B cell (primary cell): ENCODE measurements at places on chromosomes 6 and 20.

DNA sequence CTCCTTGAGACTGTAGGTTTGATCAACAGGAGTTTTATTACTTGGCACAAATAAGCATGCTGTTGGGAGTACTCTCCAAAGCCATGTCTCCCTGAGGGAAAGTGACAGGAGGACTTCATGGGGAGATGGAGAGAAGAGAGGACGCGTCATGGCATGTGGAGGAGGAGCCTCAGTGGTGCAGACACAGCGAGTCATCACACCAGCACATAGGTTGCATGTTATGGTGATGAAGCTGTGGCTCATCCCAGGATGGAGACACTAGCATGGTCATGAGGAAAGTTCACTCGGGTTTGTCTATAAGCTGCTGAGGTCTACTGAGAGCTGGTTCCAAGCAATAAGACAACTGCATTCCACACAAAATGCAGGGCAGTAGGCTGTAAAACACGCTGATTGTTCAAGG is 13.2 kb upstream of the SSTR4 start:
- DNase-seq, result no peak

GRCh38 chr6:162123797-162124196 is 603.8 kb downstream of the PRKN start:
- DNase-seq, result no peak

- DNase-seq, result peak; percentile 65
Measured at GRCh38 chr6:168884646-168885086, 369.0 kb downstream of the THBS2 start.

DNA sequence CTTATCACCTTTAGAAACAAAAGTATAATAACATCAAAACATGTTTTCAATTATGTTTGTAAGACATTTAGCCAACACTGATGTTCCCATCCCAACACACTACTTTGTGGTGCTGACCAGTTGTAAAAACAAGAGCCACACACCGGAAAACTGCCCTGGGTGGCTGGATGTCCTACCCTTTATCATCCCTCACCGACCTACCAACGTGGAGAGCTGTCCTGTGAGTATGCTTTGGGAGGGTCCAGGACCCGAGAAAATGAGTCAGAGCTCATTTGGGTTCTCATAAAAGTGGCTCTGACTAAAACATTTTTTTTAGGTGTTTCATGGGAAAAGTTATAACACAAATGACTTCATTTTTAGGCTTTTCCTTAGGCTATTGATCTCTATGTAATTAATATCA is 29.3 kb upstream of the CTAGE9 start:
- DNase-seq, result no peak

- no peak for DNase-seq
Measured at GRCh38 chr6:45054610-45055009, 273.5 kb upstream of the RUNX2 start.

- no peak for DNase-seq
Measured at GRCh38 chr6:54493138-54493537, 184.9 kb downstream of the TINAG start.

DNA sequence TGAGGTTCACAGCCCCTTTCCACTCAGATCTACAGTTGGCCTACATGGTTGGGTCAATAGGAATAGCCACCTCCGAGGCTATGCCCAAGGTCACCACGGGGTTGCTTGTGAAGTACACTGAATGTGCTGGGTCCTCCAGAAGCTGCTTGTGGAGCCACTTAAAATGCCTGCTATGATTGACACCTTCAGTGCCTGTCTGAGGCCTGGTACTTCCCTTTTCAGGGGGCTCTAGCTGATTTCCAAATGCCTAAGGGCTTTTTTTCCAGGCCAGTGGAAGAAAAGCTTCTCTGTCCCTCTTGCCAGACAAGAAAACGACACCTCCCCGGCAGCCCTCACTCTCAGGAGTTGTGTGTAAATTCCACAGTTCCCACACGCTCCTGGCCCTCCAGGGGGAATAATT is 6.3 kb upstream of the NXT1 start:
- no peak for DNase-seq

- peak; percentile 57 for DNase-seq
Measured at GRCh38 chr20:51402201-51402600, 140.3 kb downstream of the NFATC2 start.

DNA sequence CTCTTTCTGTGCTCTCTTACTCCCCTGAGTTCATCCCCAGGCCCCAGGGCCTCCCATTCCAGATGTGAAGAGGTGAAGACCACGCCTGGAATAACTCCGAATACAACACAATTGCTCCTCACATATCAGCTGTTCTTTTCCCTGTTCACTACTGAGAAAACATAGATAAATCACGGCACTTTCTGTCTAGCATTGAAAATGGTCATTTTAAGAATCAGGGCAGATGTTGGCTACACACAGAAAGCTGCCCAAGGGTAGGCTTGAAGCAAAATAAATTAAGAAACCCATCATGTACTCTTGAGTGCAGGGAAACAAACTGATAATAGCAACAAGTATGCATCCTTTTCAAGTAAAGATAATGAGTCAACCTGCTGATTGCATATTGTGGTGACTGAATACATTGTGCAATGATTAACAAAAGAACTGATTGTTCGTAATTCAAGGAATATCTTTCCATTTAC is 382.5 kb downstream of the PRKN start:
- no peak for DNase-seq

- DNase-seq, result peak; percentile 75
Measured at GRCh38 chr6:31814677-31815024, 432 bp downstream of the HSPA1L start.

DNA sequence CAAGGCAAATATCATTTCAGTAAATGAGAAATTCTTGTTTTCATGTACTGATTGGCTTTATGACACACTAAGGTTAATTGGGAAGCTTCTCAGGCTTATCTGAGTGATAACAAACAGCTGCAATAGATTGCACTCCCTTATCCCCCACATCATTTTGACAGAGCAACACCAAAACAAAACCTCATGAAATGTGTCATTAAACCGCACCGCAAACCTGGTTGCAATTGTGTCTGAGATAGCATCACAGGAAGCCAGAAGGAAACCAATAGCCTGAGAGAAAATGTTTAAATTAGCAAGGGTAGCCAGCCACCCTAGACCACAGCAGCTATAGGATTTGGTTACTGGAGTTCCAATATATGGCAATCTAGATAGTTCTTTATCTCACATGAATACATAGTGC is 31.6 kb upstream of the LAMA4 start:
- no peak for DNase-seq

DNA sequence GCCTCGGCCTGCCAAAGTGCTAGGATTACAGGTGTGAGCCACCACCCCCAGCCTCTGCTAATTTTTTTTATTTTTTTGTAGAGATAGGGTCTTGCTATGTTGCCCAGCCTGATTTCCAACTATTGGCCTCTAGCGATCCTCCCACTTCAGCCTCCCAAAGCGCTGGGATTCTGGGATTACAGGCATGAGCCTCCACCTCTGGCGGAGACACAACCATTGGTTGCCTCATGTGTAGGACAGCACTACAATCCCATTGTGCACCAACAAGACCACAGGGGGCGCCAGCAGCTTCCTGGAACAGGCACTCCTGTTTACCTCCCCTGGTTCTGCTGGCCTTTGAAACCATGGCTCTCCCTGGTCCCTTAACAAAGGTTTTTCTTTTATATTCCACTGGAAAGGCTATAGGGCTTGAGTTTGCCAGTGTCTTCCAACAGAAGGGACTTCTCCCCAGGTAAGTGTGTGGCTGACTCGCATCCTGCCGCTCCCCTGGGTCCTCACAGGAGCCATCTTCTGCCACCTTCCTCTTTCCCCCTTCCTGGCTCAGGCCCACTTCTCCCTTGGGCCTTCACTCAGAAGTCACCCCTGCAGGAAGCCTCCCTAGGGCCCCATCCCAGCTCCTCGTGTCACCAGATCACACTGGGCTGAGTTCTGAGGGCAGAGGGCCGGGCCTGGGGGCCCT is 39.2 kb upstream of the TLDC2 start:
- DNase-seq, result peak; percentile 65

- no peak for DNase-seq
Measured at GRCh38 chr6:160427312-160428068, 79.3 kb downstream of the SLC22A3 start.

- peak; percentile 79 for DNase-seq
Measured at GRCh38 chr20:5100684-5101347, 18.9 kb downstream of the PCNA start.

DNA sequence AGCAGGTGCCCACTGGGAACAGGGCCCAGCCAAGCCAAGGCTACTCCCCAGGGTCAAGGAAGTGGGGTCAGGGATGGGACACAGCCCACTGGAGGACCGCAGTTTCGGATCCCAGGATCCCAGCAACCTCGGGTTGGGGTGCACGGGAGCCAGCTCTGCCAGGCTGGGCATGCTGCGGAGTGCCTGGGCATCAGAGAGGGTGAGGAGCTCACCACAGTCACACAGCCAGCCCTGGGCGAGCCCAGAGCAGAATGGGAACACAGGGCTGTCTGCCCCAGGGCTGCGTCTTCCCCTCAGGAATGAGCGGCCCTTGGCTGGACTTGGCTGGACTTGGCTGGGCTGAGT is 74.3 kb upstream of the SLCO4A1 start:
- DNase-seq, result no peak

DNA sequence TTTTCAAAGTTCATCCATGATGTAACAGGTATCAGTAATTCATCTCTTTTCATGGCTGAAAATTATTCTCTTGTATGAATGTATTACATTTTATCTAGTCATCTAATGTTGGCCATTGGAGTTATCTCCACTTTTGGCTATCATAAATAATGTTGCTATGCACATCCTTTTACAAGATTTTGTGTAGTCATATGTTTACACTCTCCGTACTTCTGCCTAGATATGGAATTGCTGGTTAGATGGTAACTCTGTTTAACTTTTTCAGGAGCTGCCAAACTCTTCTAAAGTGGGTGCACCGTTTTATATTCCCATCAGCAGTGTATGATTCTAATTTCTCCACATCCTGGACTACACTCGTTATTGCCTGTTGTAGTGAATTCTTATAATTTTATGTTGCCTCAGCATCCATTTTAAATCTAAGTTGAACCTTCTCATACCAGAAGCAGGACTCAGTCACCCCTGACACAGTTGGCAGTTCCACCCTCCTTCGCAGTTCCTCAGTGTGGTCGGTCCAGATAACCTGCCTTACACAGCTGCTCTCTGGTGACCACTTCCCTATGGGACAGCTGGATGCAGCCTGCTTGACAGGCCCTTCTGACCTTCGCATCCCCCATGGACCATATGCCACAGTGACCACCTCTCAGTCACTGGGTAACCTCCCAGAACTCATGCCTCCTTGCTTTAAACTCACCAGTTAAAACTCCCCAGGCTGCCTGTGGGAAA is 33.9 kb downstream of the KIZ start:
- no peak for DNase-seq

DNA sequence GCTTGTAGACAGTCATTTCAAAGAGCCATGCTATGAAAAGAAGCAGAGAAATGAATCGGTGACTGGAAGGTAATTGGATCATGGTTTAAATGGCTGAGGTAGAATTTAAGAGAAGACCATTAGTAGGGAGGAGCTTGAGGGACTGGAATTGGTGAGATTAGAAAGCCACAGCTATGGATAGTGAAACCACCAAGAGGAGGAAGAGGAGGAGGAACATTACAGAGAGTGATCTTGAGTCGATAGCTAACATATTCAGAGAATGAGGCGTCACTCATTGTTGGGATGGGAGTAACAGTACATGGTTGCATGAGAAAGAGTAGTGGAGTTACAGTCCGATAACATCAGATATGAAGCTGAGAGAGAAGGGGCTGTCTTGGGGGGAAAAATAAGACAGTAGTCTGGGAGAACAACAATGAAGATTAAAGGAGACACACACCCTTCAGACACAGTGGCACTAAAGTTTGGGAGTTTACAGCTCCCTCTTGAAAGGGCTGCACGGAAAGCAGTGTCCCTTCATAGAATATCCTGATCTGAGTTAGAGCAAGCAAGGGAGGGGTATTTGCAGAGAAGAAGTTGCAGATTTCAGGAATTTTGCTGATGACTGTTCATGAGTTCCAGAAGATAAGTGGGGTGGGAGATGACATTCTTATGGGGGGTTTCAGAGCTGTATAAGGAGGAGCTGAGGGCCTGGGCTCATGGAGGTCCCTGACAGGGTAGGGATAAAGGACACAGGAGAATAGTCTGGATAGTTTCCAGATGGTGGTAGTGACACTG is 15.1 kb upstream of the LAMP5 start:
- no peak for DNase-seq

GRCh38 chr6:37309046-37309445 is 44.7 kb upstream of the RNF8 start:
- DNase-seq, result no peak

DNA sequence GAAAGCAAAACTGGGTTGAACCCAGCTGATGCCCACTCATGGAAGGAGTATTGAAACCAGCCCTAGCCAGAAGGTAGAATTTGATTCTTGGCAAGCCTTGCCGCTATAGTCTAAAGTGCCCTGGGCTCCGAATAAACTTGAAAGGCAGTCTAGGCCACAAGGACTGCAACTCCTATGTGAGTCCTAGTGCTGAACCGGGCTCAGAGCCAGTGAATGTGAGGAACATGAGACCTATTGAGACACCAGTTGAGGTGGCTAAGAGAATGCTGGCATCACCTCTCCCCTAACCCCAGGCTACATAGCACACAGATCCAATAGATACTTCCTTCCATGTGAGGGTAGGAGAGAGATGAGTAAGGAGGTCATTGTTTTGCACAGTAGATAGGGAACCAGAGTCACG is 3.5 kb upstream of the DEFB110 start:
- no peak for DNase-seq

GRCh38 chr6:118715376-118715775 is 64.0 kb upstream of the CEP85L start:
- no peak for DNase-seq

GRCh38 chr6:158711264-158711663 is 61.4 kb downstream of the SYTL3 start:
- no peak for DNase-seq

DNA sequence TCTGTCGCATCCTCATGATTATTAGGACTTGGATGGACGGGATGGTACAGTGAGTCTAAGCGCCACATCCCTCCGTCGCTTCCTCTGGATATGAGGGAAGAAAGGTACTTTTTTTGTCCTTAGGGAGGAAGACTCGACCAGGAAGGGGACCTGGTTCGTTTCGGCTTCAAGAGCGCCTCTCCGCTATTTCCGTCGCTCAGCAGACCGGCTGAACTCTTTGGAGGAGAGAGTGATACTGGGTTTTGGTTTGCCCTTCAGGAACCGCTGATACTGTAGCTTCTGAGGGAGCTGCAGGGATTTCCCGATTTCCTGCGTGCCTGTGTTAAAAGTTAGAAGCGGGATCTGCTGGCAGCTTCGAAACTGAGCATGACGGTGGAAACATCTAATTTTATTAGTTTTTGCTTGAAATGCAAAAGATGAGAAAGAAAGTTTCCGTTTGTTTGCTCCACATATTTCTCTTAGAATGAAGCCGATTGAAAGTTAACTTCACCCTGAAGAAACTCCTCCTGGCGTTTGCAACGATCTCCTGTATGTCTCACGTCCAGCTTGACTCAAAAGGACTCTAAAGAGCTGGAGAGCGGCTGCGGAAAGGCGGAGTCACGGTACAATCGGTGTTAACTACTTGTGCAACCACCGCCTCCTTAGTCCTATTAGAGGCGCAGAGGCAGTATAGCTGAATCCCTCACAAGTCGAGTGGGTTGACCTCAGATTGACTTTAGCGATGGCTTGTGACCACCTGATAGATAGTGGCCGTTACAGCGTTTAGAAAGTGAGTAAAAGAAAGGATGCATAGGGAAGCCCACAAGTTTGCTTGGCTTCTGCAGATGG is 129.4 kb downstream of the TRIM27 start:
- DNase-seq, result peak; percentile 39
